ENCODE measurements at places on chromosomes 6 and 20.

DNA sequence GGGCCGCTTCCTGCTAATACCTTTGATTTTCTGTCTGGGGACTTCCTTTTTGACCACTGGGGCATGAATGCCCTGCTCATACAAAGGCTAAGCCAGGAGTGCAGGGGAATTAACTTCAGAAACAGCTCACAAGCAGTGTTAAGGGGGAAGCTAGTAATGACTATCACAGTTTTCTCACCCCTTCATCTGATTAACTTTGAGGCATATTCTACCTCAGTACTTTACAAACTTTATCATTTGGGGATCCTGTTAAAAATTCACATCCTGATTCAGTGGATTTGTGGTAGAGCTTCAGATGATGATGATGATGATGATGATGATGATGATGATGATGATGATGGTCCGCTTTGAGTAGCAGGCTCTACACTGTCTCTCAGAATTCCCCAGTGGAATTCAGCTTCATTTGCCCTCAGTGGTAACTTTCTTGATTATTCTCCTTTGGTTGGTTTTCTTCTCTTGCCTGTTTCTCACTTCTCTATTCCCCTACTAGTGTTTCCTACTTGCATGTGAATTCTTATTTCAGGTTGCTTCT, 78.4 kb upstream of the TMEM170B start:
- no peak for DNase-seq

DNA sequence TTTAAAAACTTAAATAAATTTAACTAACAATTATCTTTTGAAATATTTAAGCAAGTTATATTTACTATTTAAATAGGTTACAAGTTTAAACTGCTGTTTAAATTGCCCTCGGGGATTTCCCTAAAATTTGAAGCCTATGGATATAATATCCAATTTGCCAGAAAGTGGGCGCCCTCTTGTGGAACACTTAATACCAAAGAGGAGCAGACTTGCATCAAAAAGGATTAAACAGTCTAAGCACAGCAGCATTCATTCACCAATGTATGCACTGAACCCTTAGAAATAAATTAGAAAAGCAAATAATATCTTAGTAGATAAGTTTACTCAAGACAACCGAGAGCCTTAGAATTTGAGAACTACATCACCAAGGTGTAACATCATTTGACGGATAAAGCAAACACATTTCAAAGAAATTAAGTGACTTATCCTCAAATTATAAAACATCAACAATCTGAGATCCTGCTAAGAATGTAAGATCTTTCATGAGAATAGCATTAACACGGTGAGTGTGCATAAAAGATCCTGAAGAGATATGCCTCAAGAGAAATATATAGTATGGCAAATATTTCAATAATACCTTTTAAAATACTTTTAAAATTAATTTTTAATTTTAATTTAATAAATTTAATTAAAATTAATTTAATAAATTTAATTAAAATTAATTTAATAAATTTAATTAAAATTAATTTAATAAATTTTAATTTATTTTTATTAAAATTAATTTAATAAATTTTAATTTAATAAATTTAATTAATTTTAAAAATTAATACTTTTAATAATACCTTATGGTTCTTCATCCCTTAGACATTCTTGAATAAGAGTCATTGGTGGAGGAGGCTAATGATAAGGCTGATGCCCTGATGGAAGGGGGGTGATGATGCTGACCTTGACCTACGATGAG, 11.5 kb upstream of the MEP1A start:
- DNase-seq, result no peak

- no peak for DNase-seq
Measured at GRCh38 chr6:157800420-157801237, 22.4 kb upstream of the SNX9 start.

DNA sequence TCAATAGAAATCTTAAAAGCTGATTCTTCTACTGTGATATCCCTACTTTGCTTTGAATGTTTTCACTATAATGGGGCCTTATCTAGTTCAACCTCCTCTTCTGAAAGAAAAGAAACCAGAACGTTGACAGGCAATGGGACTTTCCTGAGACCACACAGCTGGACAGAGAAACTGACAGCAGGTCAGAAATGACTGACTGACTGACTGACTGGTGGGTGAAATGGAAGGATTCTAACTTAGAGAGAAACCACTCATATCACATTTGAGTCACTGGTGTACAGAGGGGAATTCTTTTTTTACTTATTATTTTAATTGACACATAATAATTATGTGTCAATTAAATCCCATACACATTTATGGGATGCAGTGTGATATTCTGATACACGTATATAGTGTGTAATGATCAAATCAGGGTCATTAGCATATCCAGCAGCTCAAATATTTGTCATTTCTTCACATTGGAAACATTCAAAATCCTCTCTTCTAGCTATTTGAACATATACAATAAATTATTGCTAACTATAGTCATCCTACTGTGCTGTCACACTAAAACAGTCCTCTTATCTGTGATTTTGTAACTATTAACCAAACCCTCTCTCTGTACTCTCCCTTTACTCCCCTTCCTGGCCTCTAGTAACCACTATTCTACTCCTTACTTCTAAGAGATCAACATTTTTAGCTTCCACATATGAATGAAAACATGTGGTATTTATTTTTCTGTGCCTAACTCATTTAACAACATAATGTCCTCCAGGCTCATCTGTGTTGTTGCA, 64.8 kb upstream of the NRSN1 start:
- DNase-seq, result no peak

DNA sequence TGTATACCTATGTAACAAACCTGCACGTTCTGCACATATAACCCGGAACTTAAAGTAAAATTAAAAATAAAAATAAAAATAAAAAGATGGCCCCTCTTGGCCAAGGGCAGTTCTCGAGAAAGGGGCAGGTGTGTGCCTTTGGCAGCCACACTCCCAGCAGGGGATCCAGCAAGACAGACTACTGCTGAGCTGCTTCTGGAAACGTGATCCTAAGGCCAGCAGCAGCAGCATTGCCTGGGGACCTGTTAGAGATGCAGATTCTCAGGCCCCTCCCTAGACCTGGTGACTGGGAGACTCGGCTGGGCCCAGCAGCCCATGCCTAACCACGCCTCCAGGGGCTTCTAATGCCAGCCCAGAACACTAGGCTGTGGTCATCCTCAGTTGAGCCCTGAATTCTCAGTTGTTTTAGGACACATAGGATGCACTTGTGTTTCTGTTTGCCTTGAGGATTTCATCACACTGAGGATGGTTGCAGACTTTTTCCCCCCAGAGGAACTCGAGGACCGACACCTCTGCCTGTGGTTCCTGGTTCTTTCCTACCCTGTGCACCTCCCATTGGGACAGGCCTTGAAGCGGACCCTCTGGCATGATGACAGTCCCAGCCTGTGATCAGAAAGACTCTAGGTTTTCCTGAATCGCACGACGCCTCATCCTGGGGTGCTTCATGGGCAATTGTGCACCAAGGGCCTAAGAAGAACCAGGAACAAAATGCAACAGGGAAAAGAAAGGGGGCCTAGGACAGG, 105.9 kb downstream of the TOX2 start:
- no peak for DNase-seq

GRCh38 chr6:33619166-33619840, 1.8 kb upstream of the ITPR3 start:
- DNase-seq, result no peak

GRCh38 chr6:30840084-30840934, 44.0 kb upstream of the DDR1 start:
- no peak for DNase-seq

- no peak for DNase-seq
Measured at GRCh38 chr20:2311329-2311728, 15.5 kb downstream of the TGM3 start.

DNA sequence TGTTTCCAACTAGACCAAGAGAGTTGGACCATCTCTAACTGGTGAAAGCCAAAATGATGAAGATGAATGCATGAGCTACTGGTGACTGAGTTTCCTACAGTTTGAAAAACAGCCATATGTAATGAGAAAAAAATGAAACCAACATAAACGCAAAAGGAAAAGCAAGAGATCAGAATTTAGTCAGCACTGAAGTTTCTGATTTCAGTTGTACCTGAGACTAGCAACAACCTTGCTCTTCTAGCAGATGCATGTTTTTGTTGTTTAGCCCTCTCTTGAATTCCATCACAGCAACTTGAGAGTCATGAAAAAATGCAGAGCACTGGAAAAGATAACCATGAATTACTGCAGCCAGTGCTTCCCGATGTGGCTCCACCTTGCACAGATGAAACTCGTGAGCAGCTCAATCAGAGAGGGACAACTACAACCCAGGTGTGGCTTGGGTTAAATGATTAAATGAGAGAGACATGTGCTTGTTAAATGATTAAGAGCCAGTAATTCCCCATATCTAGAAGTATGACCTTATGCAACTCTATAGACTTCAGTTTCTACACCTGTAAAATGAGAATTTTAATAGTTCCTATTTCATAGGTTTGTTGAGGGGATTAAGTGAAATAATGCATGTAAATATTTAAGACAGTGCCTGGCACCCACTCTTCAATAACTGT, 104.8 kb downstream of the ELOVL4 start:
- DNase-seq, result no peak

- DNase-seq, result no peak
Measured at GRCh38 chr6:12024699-12025434, 12.8 kb downstream of the HIVEP1 start.

DNA sequence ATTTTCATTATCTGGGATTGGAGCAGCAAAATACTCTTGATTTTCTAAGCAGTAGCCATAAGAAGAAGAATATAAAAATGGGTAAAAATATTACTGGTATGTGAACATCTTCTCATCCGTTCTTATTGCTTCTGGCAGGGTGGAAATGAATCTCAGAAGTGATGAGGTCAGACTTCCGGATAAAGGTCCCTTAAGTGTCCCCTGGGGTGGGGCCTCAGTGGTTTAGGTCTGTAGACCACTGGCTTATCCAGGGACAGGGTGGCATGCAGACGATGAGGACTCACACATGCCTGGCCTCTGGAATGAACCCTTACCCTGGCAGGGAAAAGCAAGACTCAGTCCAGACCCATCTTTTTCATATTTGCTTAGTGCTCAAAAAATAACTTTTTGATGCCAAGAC, 143.3 kb downstream of the UST start:
- no peak for DNase-seq

DNA sequence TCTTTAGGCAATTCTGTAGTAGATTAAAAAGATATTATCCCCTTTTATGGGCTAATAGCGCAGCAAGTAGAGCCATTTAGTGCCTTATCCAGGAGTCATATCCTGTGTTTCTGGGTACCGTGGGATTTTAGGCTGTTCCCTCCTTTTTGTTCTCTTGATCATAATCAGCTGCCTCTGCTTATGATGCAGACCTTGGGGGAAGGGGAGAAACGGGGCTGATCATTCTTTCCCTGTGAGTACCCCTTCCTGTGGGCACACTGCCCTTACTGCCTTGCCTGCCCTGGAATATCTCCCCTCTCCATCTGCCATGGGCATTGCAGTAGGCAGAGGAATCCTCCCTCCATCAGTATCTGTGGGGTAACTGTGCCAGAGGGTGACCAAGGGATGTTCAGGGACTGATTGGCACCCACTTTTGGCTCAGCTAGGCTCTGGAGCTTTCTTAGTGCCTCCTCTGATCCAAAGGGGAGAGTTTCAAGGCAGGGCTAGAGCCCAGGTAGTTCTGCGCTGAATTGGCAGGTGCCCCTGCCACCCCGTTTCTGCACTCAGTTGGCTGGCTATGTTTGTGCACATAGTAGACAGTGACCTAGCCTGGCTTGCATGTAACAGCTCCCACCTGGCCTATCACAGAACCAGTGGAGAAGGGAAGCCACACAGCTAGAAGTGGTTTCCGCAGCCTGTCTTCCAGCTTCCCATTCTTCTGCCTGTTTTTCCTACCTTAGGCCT, 103.3 kb downstream of the FIG4 start:
- DNase-seq, result no peak

DNA sequence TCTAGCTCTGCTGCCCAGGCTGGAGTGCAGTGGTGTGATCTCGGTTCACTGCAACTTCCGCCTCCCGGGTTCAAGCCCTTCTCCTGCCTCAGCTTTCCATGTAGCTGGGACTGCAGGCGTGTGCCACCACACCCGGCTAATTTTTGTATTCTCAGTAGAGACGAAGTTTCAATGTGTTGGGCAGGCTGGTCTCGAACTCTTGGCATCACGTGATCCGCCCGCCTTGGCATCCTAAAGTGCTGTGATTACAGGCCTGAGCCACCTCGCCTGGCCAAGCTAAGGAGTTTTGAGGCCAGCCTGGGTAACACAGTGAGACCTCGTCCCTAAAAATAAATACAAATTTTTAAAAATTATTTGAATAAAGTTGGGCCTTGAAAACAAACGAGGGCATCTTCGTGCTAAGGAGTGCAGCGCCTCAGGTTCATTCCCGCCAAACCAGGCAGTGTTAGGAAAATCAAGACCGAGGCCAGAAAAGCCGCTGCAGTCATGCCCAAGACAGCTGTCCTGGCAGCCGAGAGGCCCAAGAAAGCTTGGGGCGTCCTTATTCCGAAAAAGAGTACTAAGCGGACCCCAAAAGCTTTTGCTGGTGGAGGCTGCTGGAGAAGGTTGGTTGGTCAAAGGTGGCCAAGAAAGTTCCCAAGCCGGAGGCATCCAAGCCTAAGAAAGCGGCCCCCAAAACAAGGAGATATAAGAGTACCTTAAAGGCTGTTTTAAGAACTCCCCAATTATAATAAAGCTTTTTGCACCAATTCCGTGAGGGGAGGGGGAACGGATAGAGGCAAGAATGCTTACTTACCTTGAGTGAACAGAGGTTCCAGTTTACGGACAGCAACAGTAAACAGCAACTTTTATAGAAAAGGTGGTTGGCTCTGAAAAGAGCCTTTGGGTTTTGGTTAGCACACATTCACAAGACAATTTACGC, 109.0 kb downstream of the HFE start:
- no peak for DNase-seq

DNA sequence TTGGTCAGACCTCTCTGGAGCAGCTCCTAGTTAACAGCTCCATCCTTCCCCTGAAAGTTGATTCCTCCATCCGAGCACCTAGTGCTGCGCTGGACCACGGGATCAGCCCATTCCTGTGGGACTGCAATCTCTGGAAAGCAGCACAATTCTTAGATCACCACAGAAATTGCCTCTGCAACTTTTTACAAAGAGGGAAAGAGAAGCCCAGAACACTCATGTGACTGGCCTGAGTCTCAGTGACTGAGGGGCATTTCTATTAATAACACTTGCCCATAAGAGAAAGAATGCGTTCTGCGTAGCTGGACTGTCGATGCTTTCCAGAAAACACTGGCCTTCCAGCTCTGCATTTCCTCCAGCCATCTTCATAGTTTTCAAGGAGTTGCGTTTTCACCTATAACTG, 18.3 kb downstream of the MPC1 start:
- DNase-seq, result no peak

- no peak for DNase-seq
Measured at GRCh38 chr6:114713690-114714089, 370.9 kb upstream of the HS3ST5 start.

DNA sequence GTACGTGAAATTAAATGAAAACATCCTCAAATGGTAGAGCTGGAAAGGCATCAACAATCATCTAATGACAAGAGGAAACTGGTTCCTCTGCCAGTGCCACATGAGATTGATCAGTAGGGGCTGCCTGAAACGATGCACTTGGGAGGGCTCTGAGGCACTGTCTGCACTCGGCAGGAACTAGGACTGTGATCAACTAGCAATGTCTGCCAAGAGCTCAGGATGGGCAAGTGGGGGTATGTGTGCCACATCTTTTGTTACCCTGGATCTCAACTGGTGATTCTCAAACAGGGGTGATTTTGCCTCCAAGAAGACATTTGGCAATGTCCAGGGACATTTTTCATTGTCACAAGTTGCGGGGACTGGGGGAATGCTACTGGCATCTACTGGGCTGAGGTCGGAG, 1.9 kb downstream of the BPIFB6 start:
- no peak for DNase-seq

- no peak for DNase-seq
Measured at GRCh38 chr6:80594461-80594860, 488.0 kb downstream of the BCKDHB start.

- no peak for DNase-seq
Measured at GRCh38 chr20:20078041-20078440, 25.7 kb downstream of the CFAP61 start.

Data from activated naive CD4-positive, alpha-beta T cell (primary cell).